ENCODE measurements at places on chromosomes 16 and 17.

GRCh38 chr16:65988024-65988595 is 378.4 kb upstream of the CDH5 start:
- no peak for DNase-seq

DNA sequence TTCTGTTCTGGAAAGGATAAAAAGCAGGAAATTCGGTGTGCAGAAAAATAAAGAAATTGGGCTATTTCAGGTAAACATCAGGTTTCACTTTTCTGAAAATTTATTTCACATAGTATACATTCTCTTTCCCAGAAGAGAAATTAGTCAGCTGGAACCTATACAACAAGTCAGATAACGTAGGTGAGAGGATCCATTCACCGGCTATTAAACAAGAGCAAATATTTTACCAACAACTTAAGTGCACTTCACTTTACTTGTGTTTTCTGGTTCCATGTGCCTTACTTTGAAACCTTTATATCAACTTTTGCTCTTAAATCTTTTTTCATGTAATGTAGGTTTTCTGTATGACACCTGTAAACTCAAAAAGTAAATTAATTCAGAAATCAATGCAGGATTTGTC is 839.7 kb downstream of the CDH11 start:
- DNase-seq: no peak

DNA sequence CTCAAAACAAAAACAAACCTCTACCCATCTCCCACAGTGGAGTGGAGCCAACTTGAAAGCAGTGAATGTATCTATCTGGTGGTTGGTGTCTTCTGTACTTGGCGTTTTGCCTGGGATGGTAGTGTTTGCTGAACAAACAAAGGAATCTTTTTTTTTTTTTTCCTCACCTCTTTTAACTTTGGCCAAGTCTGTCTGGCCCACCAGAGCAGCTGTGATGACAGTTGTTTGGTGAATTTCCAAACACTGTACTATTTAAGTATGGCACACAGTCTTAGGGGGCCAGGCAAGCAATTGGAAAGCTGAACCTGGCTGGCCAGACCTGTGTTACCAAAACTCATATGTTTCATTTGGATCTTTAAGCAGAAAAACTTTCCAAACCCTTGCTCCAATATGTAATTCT is 101.8 kb upstream of the CDH13 start:
- no peak for DNase-seq

DNA sequence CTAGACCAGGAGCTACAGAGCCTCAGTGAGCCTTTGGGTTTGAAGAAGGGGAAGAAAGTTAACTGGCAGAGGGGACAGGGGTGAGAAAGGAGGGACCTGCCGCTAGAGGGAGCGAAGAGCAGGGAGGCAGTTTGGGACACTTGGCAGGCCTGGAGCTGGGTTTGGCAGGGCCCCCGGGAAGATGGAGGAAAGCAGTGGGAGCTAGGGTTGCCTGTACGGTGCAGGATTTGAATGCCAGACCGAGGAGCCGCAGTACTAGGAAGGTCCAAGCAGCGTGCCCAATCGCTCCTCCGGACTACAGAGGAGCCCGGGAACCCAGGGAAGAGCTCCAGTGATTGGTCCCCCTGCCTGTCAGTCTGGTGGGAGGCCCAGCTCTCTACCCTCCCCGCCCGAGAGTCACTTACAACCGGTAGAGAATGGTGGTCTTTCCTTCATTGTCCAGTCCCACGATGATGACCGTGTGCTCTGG is 1.3 kb downstream of the ARL5C start:
- DNase-seq: peak; percentile 71

- no peak for DNase-seq
Observed at GRCh38 chr17:34305606-34306005, 13.6 kb upstream of the CCL8 start.

GRCh38 chr16:8519179-8519578 is 71.1 kb downstream of the TMEM114 start:
- DNase-seq: no peak

GRCh38 chr16:7304958-7305357 is 27.7 kb upstream of the RBFOX1 start:
- DNase-seq: no peak

- no peak for DNase-seq
Observed at GRCh38 chr16:19479302-19479721, 42.6 kb downstream of the GDE1 start.

- DNase-seq: no peak
Observed at GRCh38 chr17:10059684-10060211, 138.7 kb downstream of the GAS7 start.

DNA sequence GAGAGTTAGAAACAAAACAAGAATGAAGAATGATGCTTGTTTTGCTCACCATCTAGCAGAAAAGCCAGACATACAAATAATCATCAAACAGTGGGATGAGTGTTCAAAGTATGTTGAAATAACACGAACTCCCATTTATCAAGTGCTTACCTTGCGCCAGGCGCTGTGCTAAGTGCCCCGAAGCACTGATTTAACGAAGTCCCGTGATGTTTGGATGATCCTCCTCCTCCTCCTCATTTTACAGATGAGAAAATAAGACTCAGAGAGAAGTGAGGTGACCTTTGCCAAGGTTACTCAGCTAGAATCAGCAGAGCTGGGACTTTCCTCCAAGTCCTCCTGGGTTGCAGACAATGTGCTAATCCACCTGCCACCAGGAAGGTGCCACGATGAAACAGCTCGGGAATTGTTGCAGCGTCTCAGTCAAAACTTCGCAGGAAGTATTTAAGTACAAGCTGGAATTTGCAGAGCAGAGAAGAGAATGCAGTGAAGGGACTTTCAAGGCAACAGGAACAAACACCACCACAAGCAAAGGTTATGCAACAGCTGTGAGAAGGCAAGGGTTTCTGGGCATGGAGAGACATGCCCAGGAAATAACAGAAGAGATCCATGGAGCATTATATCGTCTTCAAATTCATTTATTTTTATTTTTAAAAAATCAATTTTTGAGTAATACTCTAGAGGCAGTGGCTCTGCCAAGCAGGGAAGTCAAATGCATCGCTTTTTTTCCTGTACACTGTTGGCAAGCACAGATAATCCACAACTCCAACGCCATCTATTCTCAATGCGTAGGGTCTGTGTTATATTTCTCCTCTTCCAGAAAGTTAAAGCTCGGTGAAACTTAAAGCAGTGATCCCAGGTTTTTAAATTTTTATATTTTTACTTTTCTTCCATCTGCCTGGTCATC is 11.1 kb downstream of the PRCD start:
- DNase-seq: no peak

DNA sequence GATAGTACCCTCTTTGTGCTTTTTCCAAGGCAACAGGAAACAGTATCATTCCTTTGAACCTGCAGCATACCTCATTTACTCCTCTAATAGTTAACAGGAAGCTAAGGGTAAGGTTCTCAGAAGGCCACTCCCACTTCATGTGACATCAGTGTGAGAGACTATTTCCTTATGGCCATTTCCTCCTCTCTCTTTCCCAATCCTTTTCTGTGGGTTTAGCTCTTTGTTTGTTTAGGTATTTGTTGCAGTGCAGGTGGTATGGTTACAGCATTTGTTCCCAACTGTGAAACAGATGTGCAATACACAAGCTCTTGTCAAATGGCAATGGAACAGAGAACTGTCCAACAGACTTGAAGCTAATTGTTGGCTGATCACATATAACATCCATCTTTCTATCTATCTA is 14.7 kb downstream of the TMC5 start:
- DNase-seq: no peak

- DNase-seq: no peak
Observed at GRCh38 chr16:2473446-2473926, 1.4 kb upstream of the TBC1D24 start.

DNA sequence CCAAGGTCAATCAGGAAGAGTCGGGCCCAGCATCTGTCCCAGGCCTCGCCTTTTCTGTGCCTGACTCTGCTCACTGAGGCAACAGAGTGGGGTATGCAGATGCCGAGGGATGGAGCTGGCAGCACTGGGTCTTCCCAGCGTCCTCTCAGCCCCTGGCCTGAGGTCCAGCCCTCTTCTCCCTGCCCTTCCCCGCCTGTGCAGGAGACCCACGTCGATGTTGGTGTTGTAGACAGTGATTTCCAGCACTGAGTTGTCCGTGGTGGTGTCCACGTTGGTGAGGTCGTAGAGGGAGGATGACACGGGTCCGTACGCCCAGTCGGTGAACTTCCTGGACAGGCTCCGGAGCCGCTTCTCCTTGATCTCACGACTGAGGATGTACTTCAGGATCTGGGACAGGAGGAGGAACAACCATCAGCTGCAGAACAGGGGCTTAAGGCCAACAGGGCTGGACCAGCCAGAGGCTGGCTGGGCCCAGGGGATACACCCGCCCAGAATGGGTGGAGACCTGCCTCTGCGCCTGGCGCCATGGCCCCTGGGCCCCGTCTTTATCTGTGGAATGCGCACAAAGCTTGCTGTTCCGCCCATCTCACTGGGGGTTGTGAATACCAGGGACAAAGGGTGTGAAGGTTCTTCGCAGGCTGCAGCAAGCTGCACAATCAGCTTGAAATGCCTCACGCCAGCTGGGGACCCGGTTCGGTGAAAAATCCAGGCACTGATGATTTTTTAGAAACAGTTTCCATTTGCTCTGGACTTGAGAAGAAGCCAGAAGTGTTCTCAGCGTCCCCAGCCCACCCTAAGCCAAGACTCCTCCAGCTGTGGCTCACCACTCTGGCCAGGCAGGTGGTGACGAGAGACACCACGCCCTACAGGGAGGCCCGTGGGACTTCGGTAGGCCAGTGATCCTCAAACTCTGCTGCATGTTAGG is 27.5 kb downstream of the TRPV3 start:
- no peak for DNase-seq

GRCh38 chr17:2146132-2146871 is 91.4 kb downstream of the HIC1 start:
- DNase-seq: no peak

DNA sequence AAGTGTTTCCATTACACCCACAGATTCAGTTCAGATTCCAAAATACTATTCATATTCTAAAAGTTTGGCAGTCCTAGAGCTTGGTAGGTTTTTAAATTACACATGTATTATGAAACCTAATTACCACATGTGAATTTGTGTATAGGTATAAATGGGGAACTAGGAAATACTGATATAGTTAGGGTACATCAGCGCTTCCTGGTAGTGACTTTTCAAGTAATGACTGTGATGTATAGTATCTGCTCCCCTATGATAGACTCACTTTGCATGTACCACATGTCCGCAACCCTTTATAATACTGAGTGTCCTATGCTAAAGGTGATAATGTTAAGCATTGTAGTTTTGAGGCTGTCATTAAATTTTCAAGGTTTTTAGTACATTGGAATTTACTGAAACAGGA is 22.9 kb downstream of the CDK12 start:
- no peak for DNase-seq

- no peak for DNase-seq
Observed at GRCh38 chr16:11004351-11004750, 60.0 kb downstream of the CLEC16A start.

- no peak for DNase-seq
Observed at GRCh38 chr17:40452216-40452787, 9.1 kb downstream of the IGFBP4 start.

DNA sequence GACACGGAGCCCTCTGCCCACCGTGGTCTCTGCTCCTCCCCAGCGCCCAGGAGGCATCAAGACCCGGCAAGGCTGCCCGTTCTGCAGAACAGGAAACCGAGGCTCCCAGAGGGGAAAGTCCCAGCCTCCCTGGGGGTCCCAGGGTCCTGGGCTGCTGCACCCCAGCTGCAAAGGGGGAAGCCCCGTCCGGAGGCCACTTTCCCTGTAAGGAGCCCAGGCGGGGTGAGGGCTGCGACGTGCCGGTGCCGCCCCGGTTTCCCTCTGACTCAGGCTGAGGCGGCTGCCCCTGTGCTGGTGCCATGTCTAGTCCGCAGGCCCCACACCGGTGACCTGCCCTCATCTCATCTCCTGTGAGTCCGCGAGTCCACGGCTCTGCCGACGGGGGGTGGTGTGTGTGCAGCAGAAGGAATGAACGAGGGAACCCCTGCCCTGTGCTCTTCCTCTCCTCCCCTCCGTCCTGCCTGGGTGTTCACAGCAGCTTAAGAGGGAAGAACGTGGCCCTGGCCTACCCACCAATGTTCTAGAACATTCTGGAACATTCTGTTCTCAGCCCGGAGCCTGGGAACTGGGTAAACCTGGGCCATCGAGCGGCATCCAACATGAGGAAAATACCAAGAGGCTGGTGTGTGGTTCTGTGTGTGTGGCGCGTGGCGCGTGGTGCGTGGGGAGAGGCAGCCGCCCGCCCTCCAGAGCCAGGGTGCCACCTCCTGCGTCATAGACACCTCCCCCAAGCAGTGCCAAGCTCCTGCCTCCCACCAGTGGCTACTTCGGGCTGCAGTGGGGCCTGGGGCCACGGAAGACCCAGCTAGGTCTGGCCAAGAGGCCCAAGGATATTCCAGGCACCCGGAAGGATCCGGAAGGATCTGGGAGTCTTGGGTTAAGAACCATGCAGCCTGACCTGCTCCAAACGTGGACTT is 7.0 kb upstream of the CBFA2T3 start:
- DNase-seq: no peak

DNA sequence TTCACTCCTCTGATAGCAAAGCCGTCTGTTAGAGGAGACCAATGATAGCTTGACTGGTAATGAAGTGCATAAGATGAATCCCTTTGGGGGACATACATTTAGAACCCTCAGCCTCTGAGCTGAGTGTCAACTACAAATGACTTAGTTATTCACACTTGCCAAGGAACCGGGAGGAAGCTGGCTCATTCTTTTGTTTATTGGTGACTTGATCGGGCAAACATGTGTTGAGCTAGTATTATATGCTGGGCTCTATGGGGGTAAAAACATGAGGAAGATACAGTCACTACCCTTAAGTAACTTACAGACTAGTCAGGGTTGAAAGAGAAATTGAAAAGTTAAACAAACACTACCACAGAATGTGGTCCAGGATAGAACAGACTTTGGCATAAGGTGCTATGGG is 3.0 kb downstream of the CCL16 start:
- DNase-seq: no peak

DNA sequence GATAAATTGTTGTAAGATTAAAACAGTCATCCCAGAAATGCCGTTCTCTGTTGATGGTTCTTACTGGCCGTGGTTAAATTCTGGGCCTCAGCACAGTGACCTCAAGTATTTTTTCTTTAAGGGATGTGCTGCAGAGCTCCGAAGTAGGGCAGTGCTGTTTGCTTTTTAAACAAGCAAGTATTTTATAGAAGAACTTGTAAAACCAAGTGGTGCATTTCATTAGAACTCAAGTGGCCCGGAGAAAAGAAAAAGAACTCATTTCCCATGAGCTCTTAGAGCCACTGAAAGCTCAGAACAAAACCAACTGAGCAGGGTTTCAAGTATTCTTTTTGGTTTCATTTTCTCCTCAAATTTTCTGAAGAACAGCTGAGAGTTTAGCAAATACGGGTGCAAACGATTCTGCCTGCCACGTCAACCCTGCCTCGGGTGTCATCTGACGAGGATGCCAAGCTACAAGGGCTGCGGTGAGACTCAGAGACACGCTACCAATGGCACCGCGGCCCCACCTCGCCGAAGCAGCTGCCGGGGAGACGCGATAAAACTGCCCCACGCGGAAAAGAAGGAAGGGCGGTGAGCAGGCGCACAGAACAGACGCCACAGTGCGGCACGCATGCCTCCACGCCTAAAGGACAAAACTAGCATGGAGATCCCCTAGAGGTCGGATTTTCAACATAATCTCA is 6.3 kb downstream of the LMF1 start:
- DNase-seq: no peak

GRCh38 chr16:11252482-11252931 is 3.5 kb downstream of the SOCS1 start:
- DNase-seq: no peak
